ENCODE measurements at places on chromosomes 1 and 21. TPM values are rescaled to one million over a fixed set of nuclear protein-coding genes. Genes with fewer than 3 reads are reported as not detected.

Gene CSF3R
- not detected for polyA plus RNA-seq

Gene CTTNBP2NL
- polyA plus RNA-seq: 4.9 TPM

Gene MXRA8
- polyA plus RNA-seq: 2.5 TPM

Gene DHX9
- polyA plus RNA-seq: 145 TPM

Gene RHBDL2
- polyA plus RNA-seq: 0.07 TPM

Gene DCDC2B
- polyA plus RNA-seq: not detected

Gene IGSF5
- 0.08 TPM for polyA plus RNA-seq

Gene WDR77
- polyA plus RNA-seq: 97.1 TPM

Gene AADACL3
- polyA plus RNA-seq: not detected

Gene LEMD1
- not detected for polyA plus RNA-seq

Gene CSTB
- polyA plus RNA-seq: 101 TPM

Gene S100A12
- not detected for polyA plus RNA-seq

Gene CR2
- polyA plus RNA-seq: not detected

Gene CRNN
- polyA plus RNA-seq: not detected

Gene SLC45A3
- 4.6 TPM for polyA plus RNA-seq

Gene RGS13
- not detected for polyA plus RNA-seq

Gene HNRNPU
- polyA plus RNA-seq: 164 TPM

Gene NRDC
- 84.8 TPM for polyA plus RNA-seq

Gene RBM34
- 39.9 TPM for polyA plus RNA-seq

Gene HSD3B1
- polyA plus RNA-seq: not detected

Gene PLEKHG5
- 14.9 TPM for polyA plus RNA-seq

Gene SPOCD1
- polyA plus RNA-seq: 10.7 TPM

Gene METTL18
- 1.7 TPM for polyA plus RNA-seq

Gene ASTN1
- polyA plus RNA-seq: 0.29 TPM

Gene GPR25
- polyA plus RNA-seq: not detected

Gene AMY1C
- not detected for polyA plus RNA-seq

Gene CFAP74
- polyA plus RNA-seq: not detected

Gene BGLAP
- polyA plus RNA-seq: 0.96 TPM

Gene SYNC
- polyA plus RNA-seq: 25.6 TPM

Gene LRRC38
- polyA plus RNA-seq: not detected

Measured in SK-N-SH (cell line).